ENCODE measurements at places on chromosomes 7 and 10.
A peak's percentile ranks its signal among the peaks of the same experiment; 100 is the strongest.

DNA sequence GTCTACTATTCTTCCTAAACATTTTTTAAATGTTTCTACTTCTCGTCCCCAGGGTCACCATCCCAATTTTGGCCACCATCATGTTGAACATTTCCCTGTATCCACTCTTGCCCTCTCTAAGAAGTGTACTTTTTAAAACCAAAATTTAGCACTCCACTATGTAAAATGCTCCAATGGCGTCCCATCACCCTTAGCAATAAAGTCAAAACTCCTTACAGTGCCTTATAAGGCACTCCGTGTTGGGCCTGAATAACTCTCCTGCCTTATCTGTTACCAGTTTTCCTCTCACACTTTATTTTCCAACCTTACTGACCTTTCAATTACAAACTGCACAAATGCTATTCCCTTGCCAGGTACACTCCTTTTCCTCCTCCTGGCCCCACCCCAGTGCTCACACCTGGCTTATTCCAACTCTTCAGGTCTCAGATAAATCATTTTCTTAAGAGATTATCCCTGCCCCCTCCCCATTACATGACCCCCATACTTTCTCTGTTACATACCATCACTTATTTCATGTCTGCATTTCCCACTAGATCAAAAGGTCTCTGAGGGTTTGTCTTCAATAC, 1.3 kb downstream of the TMEM168 start:
- DNase-seq: no peak

DNA sequence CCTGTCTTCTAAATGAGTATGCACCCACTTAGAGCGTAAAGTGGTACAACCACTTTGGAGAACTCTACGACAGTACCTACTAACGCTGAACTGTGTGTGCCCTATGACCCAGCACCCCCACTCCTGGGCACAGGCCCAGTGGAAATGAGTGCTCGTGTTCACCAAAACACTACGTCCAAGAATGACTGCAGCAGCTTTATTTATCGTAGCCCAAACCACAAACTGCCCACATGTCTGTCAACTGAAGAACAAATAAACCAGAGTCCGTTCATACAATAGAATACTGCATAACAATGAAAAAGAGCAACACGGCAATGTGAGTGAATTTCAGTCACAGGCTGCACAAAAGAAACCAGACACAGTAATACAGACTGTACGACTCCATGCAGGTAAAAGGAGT, 35.4 kb downstream of the TLL2 start:
- DNase-seq: no peak

GRCh38 chr7:132035517-132036362, 479.3 kb upstream of the PODXL start:
- no peak for DNase-seq

DNA sequence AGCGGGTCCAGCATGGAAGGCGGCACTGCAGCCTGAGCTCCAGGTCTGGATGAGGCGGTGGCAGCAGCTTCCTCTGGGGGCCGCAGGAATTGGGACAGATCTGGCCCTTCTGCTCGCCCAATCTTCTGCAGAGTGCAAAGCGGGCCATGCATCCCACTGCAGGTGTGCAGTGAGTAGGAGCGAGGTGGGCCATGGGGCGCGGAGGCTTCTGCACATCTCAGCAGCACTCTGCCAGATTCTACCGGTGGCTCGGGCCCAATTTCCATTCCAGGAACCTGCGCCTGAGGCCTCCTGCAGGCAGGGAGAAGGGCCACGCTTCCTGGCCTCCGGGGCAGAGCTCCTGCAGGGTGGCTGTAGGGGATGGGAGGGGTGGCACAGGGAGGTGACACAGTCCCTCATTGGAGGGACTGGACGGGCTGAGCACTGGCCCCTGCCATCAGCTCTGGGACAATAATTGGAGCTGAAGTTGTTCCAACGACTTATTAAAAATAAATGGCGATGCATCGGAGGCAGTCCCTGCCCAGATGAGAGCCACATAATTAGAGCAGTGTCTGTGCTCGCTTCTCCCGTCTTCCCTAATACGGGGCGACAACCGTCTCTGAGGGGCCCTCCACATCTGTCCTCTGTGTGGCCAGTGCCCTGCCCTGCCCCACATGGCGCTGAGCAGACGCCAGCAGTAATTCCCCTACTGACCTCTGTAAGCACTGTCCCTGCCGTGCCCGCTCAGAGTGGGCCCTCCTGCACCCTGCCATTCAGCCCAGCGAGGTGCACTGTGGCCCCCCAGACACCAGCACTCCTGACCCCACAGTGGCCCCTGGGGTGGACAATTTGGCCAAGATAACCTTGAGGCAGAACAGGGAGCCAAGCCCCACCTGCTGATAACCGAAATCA, 197.5 kb downstream of the ELFN1 start:
- no peak for DNase-seq

- DNase-seq: peak; percentile 28
Observed at GRCh38 chr7:129213828-129214227, 11.0 kb upstream of the AHCYL2 start.

DNA sequence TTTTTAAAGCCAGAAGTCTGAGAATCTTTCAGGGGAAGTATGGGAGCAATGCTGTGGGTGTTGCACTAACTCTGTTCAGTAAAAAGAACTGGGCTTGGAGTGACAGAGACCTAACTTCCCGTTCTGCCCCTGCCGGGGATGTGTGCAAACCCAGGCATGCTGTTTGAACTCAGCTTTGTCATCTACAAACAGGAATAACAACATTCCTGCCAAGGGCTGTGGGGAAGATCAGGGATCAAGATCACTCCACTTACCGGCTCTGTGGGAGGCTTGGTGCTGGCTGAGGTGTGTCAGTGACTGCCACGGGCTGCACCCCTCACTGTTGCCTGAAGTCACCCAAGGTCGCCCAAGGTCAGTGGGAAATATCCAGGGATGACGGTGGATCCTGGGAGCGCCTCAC, 23.1 kb upstream of the DRGX start:
- DNase-seq: no peak

DNA sequence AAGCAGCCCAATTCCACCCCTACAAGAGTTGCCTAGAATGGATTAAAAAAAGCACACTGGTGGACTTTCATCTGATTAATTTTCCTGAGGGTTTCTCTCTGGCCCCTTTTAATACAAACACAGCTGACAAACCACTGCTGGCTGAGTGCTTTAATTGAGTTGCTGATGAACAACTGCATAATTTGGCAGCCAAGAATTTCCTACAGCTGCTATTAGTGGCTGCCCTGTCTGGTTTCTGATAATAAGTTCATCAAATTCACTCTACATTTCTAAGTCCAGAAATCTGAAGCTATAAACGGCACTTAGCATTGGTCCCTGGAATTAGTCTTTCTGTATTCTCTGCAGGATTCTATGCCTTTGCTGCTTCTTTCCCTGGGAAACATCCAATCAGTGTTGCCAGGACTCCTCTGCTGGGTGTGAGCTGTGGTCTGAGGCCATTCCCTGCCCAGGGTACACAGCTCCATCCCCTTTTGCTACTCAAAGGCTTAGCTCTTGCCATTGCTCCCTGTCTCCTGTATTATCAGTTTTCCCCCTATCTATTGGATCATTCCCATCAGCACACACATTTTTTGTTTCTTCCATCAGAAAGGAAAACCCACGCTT, 110.6 kb downstream of the LSM5 start:
- no peak for DNase-seq

- DNase-seq: no peak
Observed at GRCh38 chr10:84743483-84743882, 415.1 kb downstream of the CCSER2 start.

DNA sequence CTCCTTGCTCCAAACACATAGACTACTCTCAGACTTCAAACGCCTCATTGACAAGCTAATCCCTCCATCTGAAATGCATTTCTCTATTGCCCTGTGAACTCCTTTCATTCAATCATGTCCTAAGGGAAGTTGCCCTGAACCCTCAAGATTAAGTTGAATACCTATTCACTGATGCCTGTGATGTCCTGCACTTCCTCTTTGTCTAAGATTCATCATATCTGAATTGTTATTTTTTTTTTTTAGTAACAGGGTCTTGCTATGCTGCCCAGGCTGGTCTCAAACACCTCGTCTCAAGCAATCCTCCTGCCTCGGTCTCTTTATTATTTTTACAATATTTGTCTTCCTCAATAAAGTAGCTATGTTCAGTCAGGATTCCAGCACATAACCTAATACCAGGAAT, 3.2 kb downstream of the PSMA2 start:
- DNase-seq: no peak

- no peak for DNase-seq
Observed at GRCh38 chr7:66377714-66378113, 172.6 kb downstream of the TPST1 start.

DNA sequence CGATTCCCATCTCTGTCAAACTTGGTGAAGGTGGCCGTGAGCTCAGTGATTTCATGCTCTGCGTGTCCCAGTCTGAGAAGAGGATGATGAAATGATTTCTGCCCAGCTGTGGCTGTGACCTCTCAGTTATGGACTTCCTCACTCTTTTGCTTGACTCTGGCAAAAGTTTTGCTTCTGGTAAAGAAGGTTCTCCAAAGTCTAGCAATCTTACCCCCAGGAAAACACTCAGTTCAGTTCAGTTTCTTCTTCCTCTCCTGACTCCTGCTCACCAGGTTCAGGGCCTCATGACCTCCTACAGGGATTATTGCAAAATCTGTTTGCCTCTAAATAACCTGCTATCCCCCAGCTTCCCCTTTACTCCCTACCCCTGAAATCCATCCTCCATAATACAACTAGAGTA, 4.9 kb upstream of the BLOC1S2 start:
- DNase-seq: no peak

DNA sequence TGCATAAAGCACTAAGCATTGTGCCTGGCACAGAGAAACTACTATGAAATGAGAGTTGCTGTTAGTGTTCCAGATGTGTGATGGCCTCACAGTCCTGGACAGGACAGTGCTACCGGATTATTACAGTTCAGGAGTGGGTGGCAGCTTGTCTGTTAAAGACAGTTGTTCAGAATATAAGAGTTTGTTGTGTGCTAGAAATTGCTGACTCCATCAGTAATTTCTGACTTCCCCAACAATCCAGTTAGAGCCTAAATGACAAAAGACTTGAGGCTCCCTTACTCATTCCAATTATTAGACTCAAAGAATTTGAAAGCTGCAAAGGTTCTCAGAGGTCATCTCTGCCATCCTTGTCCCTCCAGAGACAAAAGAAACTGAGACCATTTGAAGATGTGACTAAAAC, 34.3 kb upstream of the DNAJB12 start:
- DNase-seq: no peak

DNA sequence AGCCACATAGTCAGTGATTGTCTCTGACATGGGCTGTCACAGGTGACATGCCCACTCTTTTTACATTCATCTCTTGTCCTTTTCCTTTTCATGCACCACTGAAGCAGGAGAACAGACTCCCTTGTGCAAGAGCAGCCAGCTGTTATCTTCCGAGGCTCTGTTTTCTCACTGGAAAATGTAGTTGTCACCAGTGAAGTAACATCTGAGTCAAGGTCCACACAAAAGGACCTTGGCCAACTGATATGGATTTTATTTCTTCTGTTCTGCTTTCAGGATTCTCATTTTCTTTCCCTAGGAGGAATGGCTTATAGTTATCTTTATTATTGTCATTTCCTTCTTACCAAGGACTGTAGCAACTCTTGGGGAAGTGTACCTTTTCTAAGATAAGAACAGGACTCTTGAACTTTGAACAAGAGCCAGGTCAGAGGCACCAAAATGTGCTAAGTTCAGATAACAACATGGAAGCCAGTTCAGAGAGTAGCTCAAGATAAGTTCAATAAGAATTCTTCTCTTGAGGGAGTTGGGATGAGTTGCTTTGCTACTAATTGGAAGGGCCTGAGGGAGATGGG, 22.7 kb downstream of the AVPI1 start:
- DNase-seq: no peak

GRCh38 chr10:120392671-120393079, 64.4 kb upstream of the PLPP4 start:
- no peak for DNase-seq

DNA sequence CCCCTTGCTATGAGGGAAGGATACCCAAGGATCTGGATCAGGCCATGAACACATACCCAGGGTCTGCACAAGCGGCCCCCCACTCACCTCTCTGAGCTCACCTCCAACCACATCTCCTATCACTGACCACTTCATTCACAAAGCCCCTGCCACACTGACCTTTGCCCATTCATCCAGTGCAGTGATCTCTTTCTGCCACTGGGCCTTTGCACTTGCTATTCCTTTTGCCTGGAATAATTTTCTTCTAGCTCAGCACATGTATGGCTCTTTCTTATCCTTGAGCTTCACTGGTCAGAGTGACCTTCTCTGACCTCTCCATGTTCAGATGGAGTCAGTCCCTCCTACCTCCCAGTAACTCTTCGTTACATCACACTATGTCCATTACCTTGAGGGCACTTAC, 48.3 kb downstream of the ADRA2A start:
- DNase-seq: no peak

- no peak for DNase-seq
Observed at GRCh38 chr10:36683421-36683820, 442.0 kb upstream of the ANKRD30A start.

- no peak for DNase-seq
Observed at GRCh38 chr10:98696516-98696915, 249.8 kb upstream of the HPS1 start.

DNA sequence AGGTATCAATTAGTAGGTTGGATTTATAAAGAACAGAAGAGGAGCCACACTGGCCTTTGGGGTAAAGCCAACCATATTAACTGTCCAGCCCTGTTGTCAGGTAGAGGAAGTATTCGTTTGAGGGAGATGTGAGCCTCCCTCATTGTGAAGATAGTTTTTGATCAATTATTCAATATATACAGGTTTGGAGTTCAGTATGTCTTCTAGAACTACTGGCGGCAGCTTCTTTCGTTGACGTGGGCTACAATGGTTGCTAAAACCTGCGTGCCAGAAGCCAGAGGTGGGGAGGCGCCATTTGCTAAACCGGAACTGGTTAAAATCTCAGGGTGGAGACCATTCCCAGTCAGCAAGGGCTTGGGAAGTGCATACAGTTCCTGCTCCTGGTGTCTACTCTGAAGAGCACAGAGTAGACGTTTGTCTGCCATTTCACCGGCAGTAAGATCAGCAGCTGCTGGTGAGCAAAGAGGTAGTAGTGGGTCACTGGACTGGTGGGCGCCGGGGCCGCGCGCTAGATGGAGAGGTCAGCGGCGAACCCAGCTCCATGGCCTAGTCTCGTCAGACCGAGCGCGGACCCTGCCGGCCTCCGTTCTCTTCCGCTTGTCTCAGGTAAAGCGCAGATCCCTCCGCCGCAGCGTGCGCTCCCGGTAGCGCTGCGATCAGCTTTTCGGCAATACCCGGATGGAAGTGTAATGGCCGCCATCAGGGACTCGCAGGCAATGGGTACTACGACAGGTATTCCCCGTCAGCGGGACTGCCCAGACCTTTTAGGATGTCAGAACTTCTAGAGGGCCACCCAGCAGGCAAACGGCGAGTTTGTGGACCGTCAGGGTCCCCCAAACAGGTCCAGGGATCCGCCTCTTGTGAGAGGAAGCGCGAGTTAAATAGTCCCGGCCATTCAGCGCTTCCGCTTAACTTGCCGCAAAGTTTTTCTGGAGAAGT, at the start of gene ZNF518A:
Gene ZNF518A, plus strand, starts transcription at position 911 of the 939 bp plus-strand sequence. CDS start 26,026 bp downstream, outside the sequence.
- DNase-seq: peak; percentile 93

Measured in activated T-cell treated with anti-CD3 and anti-CD28 coated beads, Interleukin-2, amount 50 U/mL, for 48 hours (primary cell).